ENCODE measurements at places on chromosomes 2 and 18.

GRCh38 chr18:36534154-36534688 is 236.7 kb downstream of the FHOD3 start:
- DNase-seq = no peak

GRCh38 chr2:54545702-54546450 is 89.7 kb downstream of the SPTBN1 start:
- DNase-seq = no peak

GRCh38 chr2:14148216-14148615 is 484.3 kb upstream of the LRATD1 start:
- no peak for DNase-seq

DNA sequence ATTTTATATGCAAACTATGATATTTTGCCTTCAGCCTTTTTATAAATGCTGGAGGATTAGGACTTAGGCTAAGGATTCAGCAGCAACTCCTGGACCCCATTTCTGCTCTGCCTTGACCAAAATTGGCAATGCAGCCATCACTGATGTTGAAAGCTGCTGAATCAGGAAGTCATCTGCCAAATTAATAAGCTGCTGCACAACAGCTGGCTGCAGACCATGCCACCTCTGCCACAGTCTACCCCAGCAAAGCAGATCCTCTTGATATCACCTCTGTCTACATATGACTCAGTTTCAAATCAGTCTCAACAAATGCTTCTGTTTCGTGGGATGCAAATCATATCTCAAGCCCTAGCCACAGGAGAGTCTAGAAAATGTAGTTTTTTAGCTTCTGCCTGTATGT is 7.1 kb upstream of the SOS1 start:
- no peak for DNase-seq

DNA sequence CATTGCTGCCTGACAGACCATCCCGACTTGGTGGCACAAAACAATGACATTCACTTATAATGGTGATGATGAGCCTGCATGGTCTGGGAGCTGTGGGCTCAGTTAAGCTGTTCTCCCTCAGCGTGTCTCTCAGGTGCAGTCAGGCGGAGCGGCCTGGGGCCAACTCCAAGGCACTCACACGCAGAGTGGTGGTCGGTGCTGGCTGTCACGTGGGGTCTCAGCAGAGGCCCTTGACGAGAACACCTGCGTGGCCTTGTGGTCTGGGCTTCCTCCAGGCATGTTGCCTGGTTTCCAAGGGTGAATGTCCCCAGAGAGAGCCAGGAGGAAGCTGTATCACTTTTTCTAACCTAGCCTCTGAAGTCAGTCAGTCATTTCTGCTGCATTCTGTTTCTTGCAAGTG is 29.8 kb downstream of the ARMC9 start:
- no peak for DNase-seq

DNA sequence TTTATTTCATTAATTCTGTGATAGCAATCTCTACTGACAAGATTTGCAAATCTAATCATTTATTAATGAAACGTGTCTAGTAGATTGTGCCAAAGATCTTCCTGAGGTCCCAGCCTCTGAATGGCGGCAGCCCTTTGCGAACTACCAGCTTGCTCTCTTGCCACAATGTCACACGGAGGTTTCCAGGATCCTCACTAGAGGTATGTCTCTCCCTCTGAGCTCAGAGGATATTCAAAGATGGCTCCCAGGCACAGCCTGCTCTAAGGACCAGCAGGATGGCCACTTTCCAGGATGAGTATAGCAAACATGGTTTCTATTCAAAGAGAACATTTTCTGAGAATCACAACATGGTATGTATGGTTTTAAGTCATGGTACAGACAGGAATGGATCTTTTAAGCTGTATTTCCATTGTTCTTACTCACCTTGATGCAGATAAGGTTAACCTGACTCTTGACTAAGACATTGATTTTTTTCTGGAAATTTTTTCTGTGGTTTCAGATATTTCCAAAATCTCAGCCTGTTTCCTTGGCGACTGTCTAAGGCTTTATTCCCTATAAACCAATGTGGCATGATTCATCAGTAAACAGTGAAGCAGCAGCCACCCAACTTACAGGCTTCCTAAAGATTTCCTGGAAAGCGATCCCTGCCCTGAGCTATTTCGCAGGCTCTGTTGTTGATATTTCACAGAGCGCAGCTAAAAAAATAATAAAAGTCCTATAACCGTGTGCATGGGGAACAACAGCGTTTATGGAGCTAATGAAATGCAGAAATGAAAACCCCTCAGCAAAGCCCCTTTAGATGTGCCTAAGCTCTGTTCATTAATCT is 54.1 kb upstream of the KLF7 start:
- no peak for DNase-seq

DNA sequence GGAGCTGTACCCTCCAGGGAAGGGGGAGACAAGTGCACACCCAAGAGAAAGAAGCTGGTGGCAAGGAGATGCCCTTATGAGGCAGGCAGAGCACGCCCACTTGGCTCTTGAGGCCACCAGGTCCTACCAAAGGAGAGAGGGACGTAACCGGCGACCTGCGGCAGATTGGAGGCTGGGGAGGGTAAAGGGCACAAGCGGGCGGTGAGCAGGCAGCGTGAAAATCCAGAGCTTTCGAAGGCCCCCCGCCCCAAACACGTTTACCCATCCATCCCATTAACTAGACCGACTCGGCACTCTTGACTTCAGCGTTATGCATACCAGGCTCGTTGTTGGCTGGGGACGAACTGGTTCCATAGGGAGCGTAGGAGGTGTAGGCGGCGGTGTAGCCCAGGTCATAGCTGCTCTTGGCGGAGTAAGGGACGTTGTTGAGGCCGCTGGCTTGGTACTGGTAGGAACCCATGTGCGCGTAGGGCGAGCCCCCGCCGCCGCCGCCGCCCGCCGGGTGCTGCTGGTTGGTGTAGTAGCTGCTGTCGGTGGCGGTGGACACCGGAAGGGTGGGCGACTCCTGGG is 794 bp downstream of the DLX2 start:
- no peak for DNase-seq

- DNase-seq = no peak
Observed at GRCh38 chr2:129885735-129886134, 93.7 kb upstream of the RAB6C start.

- no peak for DNase-seq
Observed at GRCh38 chr2:230865766-230866755, 1.3 kb downstream of the ITM2C start.

DNA sequence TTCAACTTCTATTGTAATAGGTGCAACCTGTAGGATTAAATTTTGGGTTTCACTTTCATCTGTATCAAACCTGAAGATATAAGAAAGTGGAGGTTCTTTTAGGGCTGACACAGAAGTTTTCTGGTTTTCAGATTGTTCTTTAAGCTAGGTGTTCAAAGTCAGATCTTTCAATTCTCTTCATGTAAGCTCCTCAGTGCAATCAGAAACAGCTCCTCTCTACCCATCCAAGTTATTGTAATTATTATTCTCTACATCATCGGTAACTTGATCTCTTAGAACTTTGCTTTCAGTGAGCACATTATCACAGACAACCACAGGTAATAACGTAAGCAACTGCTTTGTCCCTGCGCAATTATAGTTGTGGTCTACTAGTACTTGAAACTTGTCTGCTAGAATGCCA is 179.4 kb downstream of the MYCN start:
- no peak for DNase-seq

- no peak for DNase-seq
Observed at GRCh38 chr18:59324623-59324971, 6.1 kb upstream of the CPLX4 start.

- DNase-seq = no peak
Observed at GRCh38 chr2:22690096-22690495, 694.9 kb upstream of the KLHL29 start.

DNA sequence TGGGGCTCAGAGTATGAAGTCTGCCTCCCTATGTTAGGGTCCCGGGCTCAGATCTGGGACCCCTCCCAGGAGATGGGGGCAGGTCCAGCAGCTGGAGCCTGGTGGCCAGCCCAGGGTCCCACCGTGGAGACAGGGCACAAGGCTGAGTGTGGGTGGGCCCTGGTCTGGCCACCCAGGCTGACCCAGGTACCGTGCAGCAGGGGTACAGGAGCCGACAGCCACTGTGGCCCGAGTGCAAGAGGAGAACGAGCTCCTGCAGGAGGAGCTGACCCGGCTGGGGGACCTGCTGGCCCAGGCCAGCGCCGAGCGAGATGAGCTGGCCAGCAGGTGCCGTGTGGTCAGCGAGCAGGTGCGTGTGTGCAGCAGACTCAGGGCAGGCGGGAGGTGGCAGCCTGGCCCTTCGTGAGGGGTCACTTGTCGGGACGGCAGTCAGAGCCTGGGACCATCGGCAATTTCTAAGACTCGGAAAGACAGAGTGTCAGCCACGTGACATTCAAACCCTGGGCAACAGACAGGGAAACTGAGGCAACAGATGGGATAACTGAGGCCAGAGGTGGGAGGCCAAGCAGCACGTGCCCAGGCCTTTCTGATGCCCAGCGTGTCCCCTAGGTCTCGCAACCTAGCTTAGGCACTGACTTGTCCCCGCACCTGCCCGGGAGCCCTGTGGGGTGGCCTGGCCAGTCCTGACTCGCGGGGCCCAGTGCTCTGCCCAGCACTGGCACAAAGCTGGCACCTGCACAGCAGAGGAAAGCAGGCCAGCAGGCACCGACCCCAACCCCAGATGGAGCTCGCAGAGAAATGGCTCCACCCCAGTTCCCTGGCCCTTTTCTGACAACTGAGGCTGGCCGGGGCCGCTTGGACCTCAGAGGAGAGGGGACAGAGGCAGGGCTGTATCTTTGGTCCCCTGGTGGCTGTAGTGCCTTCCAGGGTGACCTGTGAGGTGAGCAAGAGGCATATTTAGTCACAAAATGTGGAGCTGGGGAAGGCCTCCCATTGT is 13.9 kb downstream of the CROCC2 start:
- no peak for DNase-seq

- no peak for DNase-seq
Observed at GRCh38 chr2:30363406-30363805, 83.6 kb upstream of the LCLAT1 start.

DNA sequence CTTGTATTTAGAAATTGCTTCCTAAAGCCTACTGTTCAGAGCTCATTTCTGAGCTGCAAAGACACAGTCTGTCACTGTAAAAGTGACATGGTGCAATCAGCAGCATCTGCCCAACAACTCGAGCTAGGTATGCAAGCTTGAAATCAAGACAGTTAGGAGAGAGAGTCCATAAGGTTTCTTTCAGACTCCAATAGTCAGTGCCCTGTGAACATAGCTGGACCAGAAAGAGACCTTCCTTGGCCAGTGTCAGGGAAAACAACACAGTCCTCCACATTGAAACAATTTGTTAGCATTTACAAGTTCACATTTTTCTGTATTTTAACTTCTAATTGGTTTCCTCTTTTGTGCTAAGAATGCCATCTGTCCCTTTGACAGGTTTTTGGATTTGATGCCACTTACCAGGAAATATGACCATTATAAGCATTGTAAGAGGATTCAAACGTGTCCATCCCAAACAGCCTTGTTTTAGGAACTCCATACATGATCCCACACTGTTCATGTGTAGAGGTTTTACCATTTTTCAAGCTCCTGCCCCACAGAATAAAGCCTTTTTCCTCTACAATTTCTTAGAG is 8.9 kb upstream of the MYCN start:
- no peak for DNase-seq

DNA sequence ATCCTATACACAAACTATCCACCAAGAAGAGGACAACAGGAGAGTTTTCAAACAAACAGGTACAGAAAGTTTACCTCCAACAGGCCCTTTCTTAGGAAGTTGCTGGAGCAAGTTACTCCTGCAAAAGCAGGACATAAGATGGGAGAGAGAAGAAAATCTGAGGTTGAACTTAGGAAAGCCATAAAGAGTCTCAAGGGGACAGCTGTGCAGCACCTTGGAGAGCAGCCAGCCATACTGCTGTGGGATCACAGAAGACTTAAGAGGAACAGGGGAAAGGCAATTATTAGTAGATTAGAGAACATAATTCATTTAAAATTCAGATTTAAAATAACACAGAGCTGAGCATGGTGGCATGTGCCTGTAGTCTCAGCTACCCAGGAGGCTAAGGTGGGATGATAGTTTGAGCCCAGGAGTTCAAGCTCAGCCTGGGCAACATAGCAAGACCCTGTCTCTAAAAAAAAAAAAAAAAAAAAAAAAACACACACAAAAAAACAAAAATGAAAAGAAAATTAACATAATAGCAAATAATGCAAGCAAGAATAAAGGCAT is 148.1 kb upstream of the SIX3 start:
- no peak for DNase-seq

Data from stimulated activated CD8-positive, alpha-beta memory T cell treated with anti-CD3 and anti-CD28 coated beads, Interleukin-7, amount 100 ng/mL, for 1 hour (primary cell).